ENCODE measurements at places on chromosomes 11 and 22.

GRCh38 chr22:31829505-31829904 is 75.7 kb downstream of the DEPDC5 start:
- peak; percentile 99 for DNase-seq

DNA sequence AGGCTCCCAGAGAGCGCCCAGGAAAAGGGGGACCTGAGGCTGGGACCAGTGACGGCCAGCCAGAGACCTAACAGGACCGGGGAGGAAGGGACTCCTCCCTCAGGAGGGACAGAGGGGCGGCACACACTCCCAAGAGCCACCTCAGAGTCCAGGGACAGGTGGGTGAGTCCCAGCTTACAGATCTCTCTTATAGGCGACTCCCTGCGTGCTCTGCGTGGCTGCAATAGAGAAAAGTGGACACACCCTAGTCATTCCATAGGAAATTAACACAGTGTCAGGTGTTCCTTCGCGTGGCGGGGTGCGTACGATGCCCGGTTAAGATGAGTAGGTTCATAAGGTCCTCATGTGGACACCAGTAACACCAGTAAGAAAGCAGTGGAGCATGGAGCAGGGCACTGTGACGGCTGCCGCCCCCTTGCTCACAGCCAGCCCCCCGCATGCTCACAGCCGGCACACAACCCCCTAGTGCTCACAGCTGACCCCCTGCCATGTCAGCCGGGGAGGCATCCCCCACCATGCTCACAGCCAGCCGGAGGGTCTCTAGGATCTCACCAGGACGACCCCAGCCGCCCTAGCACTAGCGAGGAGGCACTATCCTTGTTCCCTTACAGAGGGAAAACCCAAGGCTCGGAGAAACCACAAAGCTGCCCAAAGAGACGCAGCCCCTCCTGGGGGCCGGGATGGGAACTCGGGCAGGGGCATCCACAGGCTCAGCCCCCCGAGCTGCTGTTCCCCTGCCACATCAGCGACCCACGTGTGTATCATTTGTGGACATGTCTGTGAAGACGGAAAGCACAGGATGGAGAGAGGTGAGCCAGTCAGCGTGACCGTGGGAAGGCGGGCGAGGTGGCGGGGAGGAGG is 426.8 kb downstream of the TBC1D22A start:
- DNase-seq, result no peak

DNA sequence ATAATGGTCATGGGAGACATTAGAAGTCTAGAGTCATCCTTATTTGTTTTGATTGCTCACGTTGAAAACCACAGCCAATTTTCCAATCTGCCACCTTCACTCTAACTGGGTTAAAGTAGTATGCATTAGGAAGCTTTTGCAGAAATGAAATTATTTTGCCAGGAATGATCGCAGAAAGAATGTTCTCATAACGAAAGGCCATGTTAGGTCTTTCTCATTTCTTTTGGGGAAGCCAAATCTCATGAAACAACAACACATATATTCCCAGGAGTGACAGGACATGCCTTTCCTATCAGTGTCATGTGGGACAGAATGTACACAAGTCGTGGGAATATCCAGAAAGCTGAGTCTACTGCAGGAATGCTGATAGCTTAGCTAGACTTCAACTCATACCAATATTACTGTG is 386.3 kb downstream of the AASDHPPT start:
- no peak for DNase-seq

GRCh38 chr22:50670513-50670912 is 2.1 kb upstream of the SHANK3 start:
- DNase-seq, result no peak

- peak; percentile 74 for DNase-seq
Measured at GRCh38 chr22:37566903-37567798, 6.9 kb downstream of the CDC42EP1 start.

DNA sequence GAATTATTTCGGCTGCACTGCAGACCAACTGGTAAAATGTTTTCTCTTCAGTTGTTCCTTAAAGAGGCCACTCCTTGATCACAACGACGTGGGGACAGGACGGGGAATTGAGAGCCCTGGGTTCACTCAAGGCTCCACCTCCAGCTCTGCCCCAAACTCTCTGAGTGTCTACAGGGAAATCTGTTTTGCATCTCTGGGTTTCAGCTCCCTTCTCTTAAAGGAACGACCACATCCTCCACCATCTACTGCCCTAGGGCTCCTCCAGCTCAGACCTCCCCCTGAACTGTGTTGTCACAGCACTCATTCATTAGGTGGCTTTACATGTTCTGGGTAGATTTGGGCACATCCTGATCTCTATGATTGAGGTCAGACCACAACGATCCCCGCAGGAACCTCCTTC is 5.1 kb upstream of the PPFIA1 start:
- DNase-seq, result no peak

DNA sequence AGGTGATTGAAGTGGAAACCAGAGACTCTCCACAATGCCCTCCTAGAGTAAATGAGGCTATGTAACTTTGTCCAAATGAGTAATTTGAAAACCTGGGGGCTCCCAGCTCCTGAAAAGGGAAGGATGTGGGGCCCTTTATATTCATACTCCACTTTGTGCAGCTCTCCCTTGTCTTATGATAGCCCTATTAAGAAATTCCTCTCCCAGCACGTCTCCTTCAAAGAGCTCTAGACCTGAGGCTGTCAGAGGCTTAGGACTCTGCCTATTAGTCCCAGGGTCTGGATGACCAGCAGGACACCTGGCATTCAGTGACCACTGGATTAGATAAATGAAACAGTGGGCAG is 2.1 kb downstream of the SLC43A1 start:
- DNase-seq, result no peak

GRCh38 chr11:65574109-65574810 is 1.6 kb upstream of the EHBP1L1 start:
- DNase-seq, result peak; percentile 96

GRCh38 chr11:27443227-27443626 is 29.4 kb downstream of the LGR4 start:
- no peak for DNase-seq

DNA sequence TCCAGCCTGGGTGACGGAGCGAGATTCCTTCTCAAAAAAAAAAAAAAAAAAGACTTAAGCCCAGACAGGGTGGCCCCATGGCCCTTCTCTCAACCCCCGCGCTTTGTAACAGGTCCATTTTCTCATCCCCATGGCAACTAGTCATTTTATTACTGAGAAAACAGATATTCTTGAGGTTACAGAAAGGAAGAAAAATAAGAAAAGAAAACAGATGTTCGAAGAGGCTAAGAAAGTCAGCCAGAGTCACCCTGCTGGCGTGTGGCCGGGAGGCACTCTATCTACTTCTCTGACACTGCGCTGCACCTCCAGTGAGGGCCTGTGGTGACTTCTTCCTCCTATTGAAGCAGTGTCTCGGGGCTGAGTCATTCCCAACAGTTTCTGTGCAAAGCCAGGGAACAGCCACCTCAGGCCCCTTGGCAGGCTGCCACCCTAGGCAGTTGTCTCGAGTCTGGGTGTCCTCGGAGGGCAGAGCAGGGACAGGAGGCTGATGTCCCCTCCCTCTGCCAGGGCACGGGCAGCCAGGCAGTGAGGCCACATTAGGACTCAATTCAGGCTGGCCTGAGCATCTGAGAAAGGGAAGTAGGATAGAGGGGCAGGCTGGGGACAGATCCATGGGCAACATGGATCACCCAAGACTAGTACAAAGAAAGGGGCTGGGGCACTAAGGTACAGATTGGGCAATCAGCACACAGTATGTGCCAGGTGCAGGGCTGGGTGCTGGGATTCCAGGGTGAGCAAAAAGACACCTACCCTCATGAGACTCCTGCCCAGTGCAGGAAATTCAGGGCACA is 16.4 kb upstream of the SYVN1 start:
- DNase-seq, result peak; percentile 45

DNA sequence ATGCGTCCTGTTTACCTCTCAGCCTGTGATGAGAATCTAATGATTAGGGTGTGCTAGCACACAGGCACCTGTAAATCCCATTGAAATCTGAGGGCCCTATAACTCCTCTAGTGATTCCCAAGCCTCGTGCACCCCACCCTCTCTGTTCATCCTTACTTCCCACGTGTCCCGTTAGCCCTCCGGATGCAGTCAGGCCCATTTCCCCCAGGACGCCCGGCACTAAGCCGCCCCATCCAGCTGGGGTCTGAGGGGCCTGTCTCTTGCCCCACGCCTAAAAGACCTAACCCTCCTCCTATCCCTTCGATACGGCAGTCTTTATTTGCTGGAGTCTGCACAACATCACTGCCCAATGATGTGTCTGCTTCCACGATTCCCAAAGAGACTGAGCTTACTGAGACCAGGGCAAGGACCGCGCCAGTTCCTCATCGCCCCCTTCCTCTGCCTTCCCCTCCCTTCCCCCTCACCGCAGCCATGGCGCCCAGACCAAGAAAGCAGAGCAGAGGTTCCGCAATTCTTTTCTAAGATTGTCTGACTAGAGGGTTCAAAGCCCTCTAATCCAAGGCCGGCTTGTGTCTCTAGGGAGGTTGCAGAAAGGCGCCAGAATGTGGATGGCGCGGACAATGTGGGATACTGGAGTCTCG is 1.1 kb upstream of the FADS2 start:
- DNase-seq, result no peak

GRCh38 chr11:65931773-65932557 is 12.7 kb downstream of the DRAP1 start:
- no peak for DNase-seq

GRCh38 chr11:567629-568292 is 7.0 kb downstream of the RASSF7 start:
- no peak for DNase-seq

DNA sequence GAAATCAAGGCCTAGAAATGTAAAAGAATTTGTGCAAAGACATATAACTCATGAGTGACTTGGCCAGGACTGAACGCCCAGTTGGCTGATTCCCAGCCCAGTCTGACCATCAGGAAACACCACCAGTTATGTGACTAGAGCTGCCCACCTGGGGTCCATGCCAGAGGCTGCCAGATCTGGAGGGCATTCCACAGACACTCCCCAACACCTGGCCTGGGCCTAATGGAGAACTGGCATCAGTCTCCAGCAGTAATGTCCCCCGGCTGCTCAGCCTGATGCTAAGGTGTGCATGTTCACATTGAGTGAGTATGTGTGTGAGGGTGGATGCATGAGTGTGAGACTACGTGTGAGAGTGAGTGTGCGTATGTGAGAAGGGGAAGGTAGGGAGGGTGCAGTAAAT is 15.7 kb downstream of the PLAAT3 start:
- no peak for DNase-seq

DNA sequence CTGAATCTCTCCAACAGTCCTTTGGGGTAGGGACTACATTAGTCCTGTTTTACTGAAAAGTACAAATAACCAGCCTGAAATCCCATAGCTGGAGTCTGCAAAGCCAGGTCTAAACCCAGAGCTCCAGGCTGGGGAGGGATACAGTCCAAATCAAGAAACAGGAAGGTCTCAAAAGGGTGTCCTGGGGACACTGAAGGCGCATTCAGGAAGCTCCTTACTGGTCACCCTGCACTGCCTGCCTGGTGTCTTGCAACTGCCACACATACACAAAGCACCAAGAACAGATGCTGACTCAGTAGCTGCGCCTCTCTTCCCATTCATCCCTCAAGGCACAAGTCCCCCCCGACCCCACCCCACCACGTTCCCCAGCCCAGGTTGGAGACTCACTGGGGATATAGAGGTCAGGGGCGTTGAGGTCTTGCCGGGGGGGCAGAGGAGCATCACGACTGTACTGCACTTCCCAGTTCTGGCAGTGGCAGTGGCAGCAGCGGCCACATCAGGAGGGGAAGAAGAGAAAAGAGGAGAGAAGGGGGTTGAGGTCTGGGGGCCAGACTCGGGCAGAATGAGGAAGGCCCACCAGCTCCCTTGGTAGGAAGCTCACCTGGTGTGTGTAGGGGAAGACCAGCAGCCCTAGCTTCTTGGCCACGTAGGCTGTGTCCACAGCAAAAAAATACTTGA is 1.6 kb downstream of the YIF1A start:
- no peak for DNase-seq

DNA sequence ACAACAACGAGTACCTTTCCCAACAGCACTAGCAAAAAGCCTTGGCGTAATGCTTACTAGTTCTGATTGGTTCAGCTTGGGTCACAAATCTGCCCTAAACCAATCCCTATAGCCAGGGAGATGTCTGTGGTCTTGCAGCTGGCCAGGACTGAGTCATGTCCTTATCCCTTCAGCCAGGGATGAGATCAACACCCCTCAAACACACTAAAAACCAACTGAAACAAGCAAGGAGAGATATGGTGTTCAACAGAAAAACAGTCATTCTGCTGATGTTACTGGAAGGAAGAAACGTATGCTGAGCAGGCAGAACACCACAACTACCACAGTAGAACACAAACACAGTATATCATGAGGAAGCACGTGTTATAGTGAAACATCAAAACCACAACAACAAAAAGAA is 375.6 kb downstream of the LARGE1 start:
- DNase-seq, result no peak

- DNase-seq, result no peak
Measured at GRCh38 chr22:28120691-28121592, 201.9 kb upstream of the PITPNB start.

DNA sequence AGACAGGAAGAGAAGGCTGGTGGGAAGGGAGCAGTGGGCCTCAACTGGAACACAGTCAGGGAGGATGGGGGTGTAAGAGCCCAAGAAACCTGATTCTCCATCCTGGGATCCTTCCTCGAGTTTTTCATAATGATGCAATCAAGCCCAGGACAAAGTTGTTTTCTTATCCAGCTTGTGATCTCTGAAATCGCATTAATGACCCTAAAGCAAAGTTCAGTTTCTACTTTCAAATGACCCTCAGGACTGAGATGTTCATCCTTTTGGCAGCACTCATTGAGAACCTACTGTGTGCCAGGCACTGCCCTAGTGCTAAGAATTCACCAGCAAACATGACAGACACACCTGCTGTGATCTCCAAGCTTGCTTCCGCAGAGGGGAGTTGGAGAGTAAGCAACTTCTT is 45.3 kb downstream of the ISX start:
- DNase-seq, result no peak

Measured in COLO829 (cell line).